ENCODE measurements at places on chromosomes 5 and 9.

GRCh38 chr5:140329739-140330481 lies 16.5 kb downstream of the HBEGF start:
- no peak for DNase-seq

DNA sequence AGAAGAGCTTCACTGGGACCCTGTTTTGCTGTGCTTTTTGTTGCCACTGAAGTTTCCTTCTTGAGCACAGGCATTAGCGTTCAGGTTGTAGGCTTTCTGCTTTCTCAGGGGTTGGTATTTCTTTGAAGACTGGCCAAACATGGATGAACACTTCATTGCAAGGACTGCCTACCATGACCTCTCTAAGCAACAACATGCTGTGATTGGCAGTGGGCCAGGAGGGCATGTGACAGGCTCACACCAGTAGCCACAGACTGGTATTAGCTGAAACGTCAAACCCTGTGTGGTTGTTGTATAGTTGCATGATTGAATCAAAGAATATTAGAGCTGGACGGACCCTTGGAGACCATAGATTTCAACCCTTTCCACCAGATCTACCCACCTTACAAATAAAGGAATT lies 20.0 kb upstream of the MLANA start:
- peak; percentile 8 for DNase-seq

- DNase-seq = no peak
Observed at GRCh38 chr9:135037521-135038250, 49.8 kb upstream of the OLFM1 start.

DNA sequence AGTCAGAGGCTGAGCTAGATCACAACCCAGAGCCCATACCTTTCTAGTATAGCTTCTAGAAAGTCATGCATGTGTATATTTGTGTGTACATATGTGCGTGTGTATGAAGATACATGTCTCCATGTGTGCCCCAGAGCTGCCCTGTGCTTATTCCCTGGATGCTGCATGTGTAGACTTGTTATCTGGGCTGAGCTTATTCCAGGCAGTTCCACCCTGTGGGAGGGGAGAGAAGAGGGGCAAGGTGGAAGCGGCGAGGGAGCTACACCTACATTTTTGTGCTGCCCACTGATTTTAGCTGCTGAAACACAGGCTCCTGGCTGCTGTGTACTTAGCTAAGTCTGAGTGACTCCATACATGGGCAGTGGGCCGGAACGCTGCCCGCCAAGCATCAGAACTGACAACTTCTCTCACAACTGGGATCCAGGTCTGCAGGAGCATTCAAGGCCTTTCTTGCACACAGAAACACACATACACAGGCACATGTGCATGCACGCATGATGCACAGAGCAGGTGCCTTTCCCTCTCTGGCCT lies 38.0 kb upstream of the XPA start:
- no peak for DNase-seq

DNA sequence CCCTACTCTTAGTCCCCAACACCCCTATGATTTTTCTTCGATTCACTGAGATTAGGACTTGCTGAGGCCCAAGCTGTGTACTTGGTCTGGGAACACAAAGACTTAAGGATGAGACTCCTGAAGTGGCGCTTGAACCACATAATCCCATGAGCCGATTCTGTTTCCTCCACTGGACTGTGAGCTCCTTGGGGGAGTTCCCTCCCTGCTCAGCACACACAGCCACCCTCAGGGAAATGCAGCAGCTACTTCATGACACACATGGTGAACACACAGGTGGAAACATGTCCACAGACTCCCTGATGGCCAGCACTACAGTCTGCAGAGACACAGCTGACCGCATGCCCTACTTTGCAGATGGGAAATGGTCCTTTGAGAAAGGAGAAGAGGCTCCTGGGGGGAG lies 101.1 kb downstream of the C5orf15 start:
- DNase-seq = no peak

GRCh38 chr9:137326445-137327065 lies 24.5 kb upstream of the NRARP start:
- no peak for DNase-seq

- peak; percentile 64 for DNase-seq
Observed at GRCh38 chr5:39191216-39191615, 28.1 kb downstream of the FYB1 start.

DNA sequence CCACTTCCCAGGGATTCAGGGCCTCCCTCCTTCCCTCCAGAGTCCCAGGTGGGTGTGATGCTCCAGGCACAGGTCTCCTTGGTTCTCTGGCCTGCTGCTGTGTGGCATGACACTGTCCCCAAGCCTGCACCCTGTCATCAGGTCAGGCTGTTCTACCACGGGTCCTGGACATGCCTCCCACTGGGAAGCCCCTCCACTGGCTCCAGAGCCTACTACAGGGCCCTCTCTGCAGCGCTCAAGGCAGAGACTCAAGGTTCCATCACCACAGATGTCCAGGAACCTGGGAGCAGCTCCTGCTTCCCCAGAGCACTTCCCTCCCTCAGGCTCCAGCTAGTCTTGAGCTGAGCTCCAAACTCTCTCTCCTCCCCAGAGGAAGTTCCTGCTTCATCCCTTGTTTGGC lies 237.3 kb downstream of the PBX3 start:
- DNase-seq = no peak

- no peak for DNase-seq
Observed at GRCh38 chr9:105975886-105976645, 281.7 kb downstream of the TMEM38B start.

GRCh38 chr9:69433968-69434367 lies 109.0 kb downstream of the ENTREP1 start:
- DNase-seq = no peak

DNA sequence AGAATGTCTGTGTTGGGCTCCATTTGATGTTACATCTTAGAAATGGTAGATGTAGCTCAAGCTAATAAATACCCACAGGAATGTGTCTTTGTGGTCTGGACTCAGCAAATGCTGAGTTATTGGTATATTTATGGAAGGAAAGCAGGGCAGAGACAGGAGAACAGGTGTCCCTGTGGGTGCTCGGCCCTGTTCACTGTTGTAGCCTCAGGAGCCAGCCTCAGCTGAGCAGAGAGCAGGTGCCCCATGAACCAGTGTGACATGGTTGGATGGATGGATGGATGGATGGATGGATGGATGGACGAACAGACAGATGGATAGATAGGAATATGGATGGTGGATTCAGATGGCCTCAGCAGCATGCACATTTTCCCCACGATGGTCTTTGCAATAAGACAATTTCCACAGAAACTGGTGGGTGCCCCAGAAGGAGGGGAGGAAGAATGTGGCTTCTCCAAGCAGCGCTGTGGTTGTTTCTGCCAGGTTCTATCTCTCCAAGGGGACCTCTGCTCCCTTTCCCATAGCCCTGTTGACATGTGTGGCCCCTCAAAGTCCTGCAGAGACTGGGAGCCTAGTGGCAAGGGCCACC lies 8.2 kb upstream of the IRF1 start:
- DNase-seq = no peak

DNA sequence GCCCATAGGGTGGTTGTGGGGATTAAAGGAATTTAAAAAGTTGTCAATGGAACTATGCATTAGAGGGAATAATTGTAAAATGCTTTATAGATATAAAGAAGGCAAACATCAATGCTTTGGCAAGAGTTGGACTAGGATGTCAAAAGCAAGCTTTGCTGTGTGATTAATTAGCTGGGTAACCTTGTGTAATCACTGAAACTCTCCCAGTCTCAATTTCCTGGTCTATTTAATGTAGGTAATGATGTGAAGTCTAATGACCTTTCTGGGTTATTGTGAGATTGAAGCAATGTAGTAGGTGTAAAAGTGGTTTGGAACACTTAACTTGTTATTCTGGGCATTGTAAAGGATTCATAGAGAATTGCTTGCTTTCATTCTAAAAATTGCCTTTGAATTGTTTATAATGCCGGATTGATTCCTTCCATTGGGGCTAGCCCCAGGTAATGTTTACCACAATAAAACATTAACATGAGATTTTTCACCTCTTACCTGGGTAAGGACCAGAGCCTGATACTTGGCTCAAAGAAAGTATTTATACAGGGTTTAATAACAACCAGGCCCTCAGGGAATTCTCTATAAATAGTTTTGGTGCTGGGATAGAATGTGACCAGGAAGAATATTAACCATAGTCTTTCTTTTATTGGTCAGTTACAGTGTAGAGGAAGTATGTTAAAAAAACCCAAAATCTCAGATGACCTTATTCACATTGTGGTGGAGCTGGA lies 30.0 kb upstream of the CLINT1 start:
- DNase-seq = no peak

- no peak for DNase-seq
Observed at GRCh38 chr5:127068493-127069214, 4.6 kb downstream of the C5orf63 start.

DNA sequence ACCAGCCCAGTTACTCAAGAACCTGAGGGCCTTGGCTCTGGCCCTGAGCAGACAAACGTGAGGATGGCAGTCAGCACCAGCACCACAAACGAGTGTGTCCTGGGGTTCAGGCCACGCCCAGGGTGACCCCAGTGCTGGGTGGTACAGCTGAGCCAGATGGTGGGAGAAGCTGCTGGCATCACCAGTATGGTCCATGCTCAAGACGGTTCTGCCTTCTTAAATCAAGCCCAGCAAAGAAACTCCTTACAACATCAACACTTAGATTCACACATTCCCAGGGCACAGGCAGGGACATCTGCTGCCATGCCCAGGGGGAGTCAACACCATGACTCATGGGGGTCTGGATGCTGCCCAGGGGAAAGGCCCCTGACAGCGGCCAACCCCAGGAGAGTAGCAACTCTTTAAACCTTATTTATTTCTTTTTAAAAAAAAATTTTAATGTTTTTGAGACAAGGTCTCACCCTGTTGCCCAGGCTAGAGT lies 31.3 kb downstream of the IPPK start:
- DNase-seq = no peak

DNA sequence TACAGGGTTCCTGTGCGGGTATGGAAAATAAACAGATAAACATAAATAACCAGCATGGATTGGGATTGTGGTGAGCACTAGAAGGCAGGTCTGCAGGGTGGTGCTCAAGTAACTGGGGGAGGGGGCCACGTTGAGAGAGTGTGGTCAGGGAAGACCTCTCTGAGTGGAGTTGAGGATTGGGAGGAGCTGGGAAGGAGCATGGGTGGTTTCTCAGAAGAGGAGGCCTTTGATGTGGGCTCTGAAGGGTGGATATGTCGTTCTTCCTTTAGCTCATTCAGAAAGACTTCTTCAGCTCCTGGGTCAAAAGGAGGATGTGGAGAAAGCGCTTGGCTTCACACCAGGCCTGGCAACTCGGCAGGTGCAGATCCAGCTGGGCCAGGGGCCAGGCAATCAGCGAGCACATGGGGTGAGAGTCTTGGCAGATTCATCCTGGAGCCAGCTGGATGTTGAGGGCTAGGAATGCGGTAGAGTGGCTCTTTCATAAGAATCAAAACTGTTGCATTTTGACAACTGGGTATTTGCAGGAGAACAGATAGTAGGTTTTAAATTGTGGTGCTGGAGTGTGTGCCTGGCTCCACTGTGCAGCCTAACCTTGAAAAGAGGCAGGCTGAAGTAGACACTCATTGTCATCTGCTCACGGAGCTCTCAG lies 71.7 kb downstream of the PCSK5 start:
- peak; percentile 65 for DNase-seq

- DNase-seq = no peak
Observed at GRCh38 chr9:112755016-112755427, 4.5 kb downstream of the SNX30 start.

DNA sequence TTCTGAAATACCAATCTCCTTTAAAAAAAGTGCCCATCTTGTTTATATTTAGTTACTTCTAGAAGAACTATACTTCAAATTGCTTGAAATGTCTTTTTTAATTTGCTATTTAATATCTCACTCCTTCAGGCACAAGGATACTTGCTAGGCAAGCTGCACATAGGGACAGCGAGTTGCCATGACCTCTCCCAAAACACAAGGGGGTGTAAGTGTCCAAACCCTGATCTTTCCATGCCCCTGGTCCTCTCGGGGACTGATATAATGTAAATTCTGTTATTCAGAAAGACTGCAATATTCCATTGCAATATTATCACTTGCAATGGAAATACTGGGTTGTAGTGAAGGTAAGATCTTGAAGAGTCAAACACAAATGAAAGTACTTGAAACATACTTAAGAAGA lies 480.4 kb downstream of the CETN3 start:
- DNase-seq = no peak

GRCh38 chr9:25613709-25614108 lies 64.5 kb downstream of the TUSC1 start:
- DNase-seq = no peak

GRCh38 chr9:137674307-137674975 lies 55.6 kb downstream of the EHMT1 start:
- no peak for DNase-seq

GRCh38 chr5:163401271-163401670 lies 36.1 kb upstream of the CCNG1 start:
- DNase-seq = no peak

GRCh38 chr9:130116346-130116745 lies 55.9 kb upstream of the NCS1 start:
- DNase-seq = no peak

GRCh38 chr9:109969573-109970237 lies 189.7 kb downstream of the PALM2AKAP2 start:
- no peak for DNase-seq

GRCh38 chr5:58056546-58056945 lies 403.3 kb downstream of the PLK2 start:
- no peak for DNase-seq

DNA sequence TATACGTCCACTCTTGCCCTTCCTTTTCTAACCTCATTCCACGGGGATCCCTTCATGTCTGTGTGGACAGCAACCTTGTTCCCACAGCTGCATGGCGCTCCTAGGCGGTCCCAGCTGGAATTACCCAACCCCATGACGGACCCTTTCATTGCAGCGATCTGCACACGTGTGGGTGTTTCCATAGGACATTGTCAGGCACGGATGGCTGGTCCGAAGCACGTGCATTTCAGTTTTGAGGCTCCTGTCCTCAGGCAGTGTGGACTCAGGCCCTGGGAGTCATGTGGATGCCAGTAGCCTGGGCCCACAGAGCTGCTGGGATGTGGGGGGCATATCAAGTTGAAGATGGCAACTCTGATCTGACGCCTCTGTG lies 15.0 kb downstream of the CARD19 start:
- DNase-seq = no peak

DNA sequence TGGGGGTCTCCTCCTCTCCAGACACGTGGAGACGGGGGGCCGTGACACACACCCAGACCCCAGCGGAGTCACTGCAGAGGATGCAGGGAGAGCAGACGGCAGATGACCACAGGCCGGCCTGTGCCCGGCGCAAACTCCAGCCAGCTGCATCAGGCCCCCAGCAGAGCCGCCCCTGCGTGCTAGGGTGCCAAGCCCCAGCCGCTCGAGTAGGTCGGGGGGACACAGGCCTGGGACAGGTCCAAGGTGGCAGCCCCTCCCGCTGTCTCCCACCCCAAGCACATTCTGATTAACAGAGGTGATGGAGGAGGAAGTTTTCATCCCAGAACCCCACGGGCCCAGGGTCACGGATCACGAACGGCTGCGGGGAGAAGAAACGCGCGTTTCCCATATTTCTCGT lies 14.4 kb downstream of the NACC2 start:
- no peak for DNase-seq

DNA sequence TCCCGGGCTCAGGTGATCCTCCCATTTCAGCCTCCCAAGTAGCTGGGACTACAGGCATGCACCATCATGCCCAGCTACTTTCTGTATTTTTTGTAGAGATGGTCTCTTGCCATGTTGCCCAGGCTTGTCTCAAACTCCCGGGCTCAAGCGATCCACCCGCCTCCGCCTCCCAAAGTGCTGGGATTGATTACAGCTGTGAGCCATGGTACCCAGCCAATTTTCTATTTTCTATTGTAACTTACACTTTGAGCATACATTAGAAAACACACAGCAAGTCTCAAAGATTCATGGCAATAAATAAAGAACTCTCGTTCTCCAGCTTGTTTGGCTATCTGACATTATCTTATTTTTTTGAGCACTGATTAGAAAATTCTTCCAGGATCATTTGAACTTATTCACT lies 228.7 kb downstream of the ADAMTS6 start:
- no peak for DNase-seq

- DNase-seq = no peak
Observed at GRCh38 chr5:125367702-125368101, 621.3 kb upstream of the ZNF608 start.

Data from SHP77 (cell line).